ENCODE measurements at places on chromosomes 11 and 22. TPM values are rescaled to one million over a fixed set of nuclear protein-coding genes. Genes with fewer than 3 reads are reported as not detected.

GRCh38 chr11:120142441-120143100, 4.7 kb upstream of the TRIM29 start:
- H3K27ac ChIP-seq: no peak overlapping the region
- no peaks in the 10 kb centered on the region for H3K36me3 ChIP-seq
- peaks cover 6% of the 10 kb centered on the region for H3K27me3 ChIP-seq

- H3K27ac ChIP-seq: no peak overlapping the region
- peaks cover 3% of the 10 kb centered on the region for H3K36me3 ChIP-seq
- H3K4me1 ChIP-seq: peaks cover 35% of the 10 kb centered on the region
Observed at GRCh38 chr11:14376920-14377319, 17.9 kb upstream of the RRAS2 start.

GRCh38 chr11:20112291-20113148, 47.8 kb downstream of the DBX1 start:
- no peak overlapping the region for H3K27ac ChIP-seq
- H3K4me3 ChIP-seq: no peak overlapping the region
- no peak for DNase-seq
- peaks cover 4% of the 10 kb centered on the region for H3K4me1 ChIP-seq

GRCh38 chr22:43994006-43994405, 30.1 kb upstream of the PARVB start:
- no peak overlapping the region for H3K4me3 ChIP-seq
- peaks cover 66% of the 10 kb centered on the region for H3K36me3 ChIP-seq
- H3K27me3 ChIP-seq: no peaks in the 10 kb centered on the region

GRCh38 chr22:36798674-36799066, 18.2 kb downstream of the PVALB start:
- H3K4me3 ChIP-seq: no peak overlapping the region
- peaks cover 3% of the 10 kb centered on the region for H3K27me3 ChIP-seq
- no peaks in the 10 kb centered on the region for H3K36me3 ChIP-seq
- no peak for DNase-seq
- H3K27ac ChIP-seq: no peak overlapping the region

DNA sequence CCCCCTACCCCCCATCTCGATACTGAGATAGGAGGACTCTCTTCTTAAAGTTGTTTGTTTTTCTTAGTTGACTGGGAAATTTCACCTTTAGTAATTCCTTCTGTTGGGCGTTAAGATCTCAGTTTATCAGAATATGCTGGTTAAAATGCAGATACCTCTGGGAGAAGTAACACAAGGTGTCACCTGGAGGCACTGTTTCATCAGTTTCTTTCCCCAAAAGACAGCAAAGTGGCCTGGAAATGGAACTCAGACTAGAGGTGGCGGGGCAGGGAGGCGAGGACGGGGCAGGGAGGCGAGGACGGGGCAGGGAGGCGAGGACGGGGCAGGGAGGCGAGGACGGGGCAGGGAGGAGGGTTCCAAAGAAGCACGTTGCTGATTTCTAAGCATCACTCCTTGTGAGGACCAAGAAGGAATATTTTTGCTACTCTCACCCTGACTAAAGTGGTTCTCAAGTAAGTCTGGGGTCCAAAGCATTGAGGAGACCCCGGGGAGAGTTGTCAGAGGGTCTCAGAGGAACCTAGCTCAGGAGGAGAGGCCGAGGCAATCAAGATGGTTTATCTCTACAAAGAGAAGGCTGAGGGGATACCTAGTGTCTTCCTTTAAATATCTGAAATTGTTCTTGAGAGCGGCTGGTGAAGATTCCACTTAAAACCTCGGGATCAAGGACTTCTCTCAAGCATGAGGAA, 147.0 kb upstream of the B3GAT1 start:
- no peak overlapping the region for H3K27ac ChIP-seq
- no peak for DNase-seq
- peaks cover 5% of the 10 kb centered on the region for H3K27me3 ChIP-seq
- no peak overlapping the region for H3K4me3 ChIP-seq

GRCh38 chr22:11066458-11067285, 4461.3 kb upstream of the OR11H1 start:
- H3K4me1 ChIP-seq: no peaks in the 10 kb centered on the region
- DNase-seq: no peak
- H3K27me3 ChIP-seq: no peaks in the 10 kb centered on the region
- peaks cover 11% of the 10 kb centered on the region for H3K36me3 ChIP-seq
- H3K27ac ChIP-seq: no peak overlapping the region

- H3K27ac ChIP-seq: no peak overlapping the region
- H3K27me3 ChIP-seq: peaks cover 41% of the 10 kb centered on the region
- H3K4me3 ChIP-seq: no peak overlapping the region
- H3K4me1 ChIP-seq: peaks cover 25% of the 10 kb centered on the region
- no peak for DNase-seq
Observed at GRCh38 chr11:72241291-72241781, 2.6 kb downstream of the PHOX2A start.

GRCh38 chr11:120854988-120855387, 168.9 kb upstream of the TBCEL start:
- H3K27ac ChIP-seq: no peak overlapping the region
- no peaks in the 10 kb centered on the region for H3K27me3 ChIP-seq
- H3K4me1 ChIP-seq: no peaks in the 10 kb centered on the region
- DNase-seq: no peak

GRCh38 chr11:121741351-121741760, 288.6 kb upstream of the SORL1-AS1 start:
- no peaks in the 10 kb centered on the region for H3K4me1 ChIP-seq
- no peak overlapping the region for H3K27ac ChIP-seq

Gene MUS81
- 96.6 TPM for total RNA-seq

Gene SLC6A5
- not detected for total RNA-seq

Gene SEPTIN3
- 1.6 TPM for total RNA-seq

Gene DDI1
- not detected for total RNA-seq

Gene ZFTA
- total RNA-seq: 1.1 TPM

Gene TYR
- total RNA-seq: not detected

Data from activated CD4-positive, alpha-beta T cell treated with anti-CD3 and anti-CD28 coated beads, Interleukin-2, amount 10 ng/mL, durations not matched to agents 7 days and 5 days (primary cell).